ENCODE measurements at places on chromosomes 4 and X. TPM values are rescaled to one million over a fixed set of nuclear protein-coding genes. Genes with fewer than 3 reads are reported as not detected.

- DNase-seq, result no peak
These were observed 115.4 kb upstream of the STK26 start for GRCh38 chrX:131907488-131908314.

PGRMC2 gene
- 58.4 TPM for total RNA-seq

NPY5R gene
- total RNA-seq, result not detected

STK32B gene
- total RNA-seq, result 1.0 TPM

GRCh38 chrX:56791456-56791855 lies 62.4 kb downstream of the NBDY start:
- DNase-seq, result no peak

GRCh38 chr4:9942921-9943600 lies 78.2 kb downstream of the SLC2A9 start:
- DNase-seq, result no peak

RASGEF1B gene
- total RNA-seq, result 3.3 TPM

DNA sequence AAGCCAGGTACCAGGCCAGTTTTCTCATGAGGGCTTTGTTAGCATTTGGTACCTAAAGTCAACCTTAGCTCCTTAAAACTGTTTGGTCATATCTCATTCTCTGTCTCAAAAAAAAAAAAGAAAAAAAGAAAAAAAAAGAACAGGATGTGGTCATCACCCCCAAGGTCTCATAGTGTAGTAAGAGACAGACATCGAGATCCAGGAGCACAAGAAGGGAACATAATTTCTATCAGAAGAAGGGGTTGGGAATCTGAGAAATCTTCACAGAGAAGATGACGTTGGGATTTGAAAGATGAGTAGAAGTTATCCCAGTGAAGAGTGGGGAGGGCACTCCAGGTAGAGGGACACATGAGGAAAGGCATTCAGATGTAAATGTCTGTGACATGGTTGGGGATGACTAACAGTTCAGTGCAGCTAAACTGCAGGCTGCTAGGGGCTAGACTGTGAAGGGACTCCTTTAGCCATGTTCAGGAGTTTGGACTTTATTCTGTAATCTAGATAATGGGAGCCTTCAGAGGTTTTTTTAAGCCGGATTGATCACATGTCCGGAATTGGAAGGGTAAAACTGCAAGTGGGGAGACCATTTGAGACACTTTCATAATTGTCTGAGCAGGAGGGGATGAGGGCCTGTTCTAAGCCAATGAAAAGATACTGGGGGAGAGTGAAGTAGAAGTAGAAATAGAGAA lies 26.9 kb upstream of the GJB1 start:
- no peak for DNase-seq

- DNase-seq, result no peak
These were observed 83.9 kb upstream of the FAM241A start for GRCh38 chr4:112061207-112061817.
